Fibroblast of the aortic adventitia (primary cell): ENCODE measurements at places on chromosomes 7 and 10.

GRCh38 chr7:73801577-73801976 lies 29.2 kb upstream of the CLDN4 start:
- DNase-seq: no peak

GRCh38 chr10:98260350-98260749 lies 7.6 kb downstream of the LOXL4 start:
- DNase-seq: no peak

- DNase-seq: peak; percentile 67
These were observed 69.5 kb upstream of the ZNF438 start for GRCh38 chr10:31101123-31101522.

DNA sequence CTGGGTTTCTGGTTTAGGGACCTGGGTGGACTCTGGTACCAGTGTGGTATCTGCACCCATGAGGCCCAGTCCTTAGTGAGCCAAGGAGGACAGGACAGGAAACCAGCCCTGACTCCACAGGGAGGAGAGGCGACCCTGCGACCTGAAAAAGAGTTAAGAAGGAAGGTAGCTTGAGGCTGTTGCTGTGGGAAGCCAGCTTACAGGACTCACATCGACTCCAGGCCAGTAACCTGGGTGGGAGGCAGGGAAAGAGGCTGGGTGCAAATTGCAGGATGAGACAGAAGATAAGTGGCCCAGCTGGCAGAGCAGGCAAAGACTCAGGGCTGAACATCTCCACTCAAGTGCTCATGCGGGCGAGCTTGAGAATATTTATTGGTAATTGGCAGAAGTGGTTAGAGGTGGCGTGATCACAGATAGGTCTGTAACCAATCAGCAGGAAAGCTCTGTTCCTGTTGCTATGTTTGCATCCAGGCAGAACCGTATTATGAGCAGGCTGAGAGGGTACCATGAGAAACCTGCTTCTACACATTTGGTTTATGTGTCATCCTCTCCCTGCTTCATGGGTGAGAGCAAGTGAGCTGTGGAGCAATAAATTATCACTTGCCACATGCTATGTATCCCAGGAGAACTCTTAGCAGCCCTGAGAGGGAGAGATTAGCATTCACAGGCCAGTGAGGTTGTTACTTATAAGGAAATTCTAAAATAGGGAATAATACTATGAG lies 11.0 kb downstream of the TLL2 start:
- no peak for DNase-seq

GRCh38 chr7:10325395-10325794 lies 648.3 kb upstream of the PHF14 start:
- no peak for DNase-seq

GRCh38 chr7:106504645-106505044 lies 156.3 kb downstream of the CCDC71L start:
- peak; percentile 36 for DNase-seq

DNA sequence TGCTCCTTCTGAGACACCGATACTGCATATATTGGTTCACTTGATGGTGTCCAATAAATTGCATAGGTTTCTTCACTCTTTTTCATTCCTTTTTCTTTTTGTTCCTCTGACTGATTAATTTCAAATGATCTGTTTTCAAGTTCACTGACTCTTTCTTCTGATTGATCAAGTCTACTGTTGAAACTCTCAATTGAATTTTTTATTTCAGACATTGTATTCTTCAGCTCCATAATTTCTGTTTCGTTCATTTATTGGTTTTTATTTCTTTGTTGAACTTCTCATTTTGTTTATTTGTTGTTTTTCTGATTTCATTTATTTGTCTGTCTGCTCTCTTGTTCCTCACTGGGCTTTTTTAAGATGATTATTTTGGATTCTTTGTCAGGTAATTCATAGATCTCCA lies 13.6 kb downstream of the CASP7 start:
- DNase-seq: no peak

DNA sequence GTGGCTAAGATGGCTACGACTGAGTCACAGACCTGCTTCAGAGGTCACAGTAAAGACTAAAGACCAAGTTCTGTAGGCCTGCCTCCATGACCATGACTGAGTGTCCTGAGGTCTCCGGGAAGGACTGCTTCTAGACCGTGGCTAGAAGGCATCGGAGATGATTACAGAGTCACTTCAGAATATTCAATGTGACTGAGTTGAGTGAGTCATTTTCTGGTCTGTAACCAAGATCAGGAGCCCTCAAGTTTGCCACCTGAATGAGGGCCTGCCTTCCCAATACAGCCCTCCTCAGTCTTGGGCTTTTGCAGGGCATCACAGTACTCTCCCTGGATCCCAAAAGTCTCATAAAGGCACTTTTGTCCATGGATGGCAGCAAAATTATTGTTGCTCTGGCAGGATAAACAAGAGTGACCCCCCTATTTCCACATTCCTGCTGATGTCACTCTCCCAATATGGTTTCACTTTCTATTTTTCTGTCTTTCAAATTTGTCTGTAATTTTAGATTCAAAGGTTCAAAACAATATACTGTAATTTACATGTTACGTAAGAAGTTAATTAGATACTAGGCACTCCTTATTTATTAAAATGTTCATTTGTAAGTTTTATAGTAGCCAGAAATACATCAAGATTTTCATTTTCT lies 47.7 kb upstream of the ZNF92 start:
- no peak for DNase-seq

DNA sequence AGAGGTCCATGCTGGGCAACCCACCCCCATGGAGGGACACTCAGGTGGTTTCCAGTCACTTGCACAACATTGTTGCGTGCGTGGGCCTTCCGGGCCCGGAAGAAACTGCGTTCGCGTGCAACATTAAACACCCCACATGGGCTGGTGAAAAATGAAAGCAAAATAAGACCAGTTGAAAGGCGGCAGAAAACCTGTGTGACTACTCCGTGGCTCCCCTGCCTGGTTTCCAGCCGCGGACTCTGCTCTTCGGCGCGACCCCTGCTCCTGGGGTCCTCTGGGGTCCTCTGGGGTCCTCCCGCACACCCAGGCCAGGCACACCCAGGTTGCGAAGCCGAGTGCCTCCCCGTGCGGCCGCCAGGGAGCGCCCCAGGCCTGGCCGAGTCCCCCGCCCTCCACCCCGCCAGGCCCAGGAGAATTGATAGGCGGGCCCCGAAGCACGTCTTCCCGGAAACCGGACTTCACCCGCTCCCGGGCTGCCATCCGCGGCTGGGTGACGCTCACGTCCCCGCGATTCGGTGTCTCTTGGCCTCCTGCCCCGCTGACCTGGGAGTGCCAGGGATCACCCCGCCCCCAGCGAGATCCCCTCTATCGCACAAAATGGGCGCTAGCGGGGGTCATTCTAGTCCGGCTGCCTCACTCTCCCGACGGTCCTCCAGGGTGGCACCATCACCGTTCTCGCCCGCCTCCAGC lies 1.9 kb upstream of the SH2D4B start:
- DNase-seq: peak; percentile 5

GRCh38 chr7:147535701-147536111 lies 1054.9 kb upstream of the C7orf33 start:
- peak; percentile 28 for DNase-seq

GRCh38 chr10:98096316-98096715 lies 38.1 kb upstream of the R3HCC1L start:
- DNase-seq: no peak

DNA sequence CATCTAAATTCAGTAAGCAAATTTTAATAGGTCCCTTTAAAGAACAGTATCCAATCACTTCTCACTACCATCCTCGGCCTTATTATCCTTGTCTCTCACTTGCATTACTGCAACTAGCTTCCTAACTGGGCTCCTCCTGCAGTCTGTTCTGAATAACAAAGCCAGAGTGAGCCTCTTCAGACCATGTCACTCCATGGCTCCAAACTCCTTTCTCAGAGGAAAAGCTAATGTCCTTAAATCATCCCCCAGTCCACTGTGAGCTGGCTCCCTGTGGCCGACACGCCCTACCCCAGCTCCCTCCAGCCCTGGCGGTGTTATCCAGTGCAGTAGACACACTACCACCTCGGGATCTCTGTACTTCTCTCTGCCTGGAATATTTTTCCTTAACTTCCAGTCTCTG lies 80.0 kb downstream of the EPC1 start:
- no peak for DNase-seq

DNA sequence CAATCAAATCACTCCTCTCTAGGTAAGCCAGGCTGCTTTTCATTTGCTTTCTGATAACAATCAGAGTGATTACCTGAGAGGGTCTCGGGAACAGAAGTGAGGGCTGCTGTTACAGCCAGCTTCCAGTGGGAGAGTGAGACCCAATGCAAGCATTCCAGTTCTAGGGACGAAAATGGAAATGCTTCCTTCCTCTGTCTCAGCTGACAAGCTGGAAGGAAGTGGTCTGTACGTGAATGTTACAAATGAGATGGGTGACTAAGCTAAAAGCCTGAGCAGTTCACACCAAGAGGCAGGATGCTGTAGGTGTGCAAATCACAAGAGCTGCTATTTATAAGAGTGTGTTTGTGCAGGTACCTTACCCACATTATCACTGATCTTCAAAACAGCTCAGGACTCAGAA lies 772.4 kb downstream of the GRID1 start:
- no peak for DNase-seq

DNA sequence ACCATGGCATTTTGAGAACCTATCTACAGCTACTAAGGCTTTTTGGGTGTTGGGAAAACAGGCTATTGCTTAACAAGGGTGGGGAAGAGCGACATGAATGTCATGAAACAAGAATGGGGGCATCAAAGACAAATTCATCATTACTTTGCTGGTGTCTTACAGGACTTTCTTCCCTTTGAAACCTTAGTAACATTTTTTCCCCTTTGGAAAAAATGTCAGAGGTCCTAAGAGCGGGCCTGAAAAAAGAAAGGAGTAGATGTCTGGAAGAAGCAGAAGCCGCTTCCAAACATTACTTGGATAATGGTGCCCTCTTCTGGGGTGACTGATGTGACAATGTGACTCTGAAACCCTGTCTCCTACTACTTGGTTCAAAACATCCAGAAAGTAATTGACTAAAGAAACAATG lies 3.8 kb upstream of the DDX50 start:
- DNase-seq: peak; percentile 84

- DNase-seq: peak; percentile 86
These were observed 961.5 kb downstream of the KCNMA1 start for GRCh38 chr10:76675951-76676587.

- no peak for DNase-seq
These were observed 63.3 kb upstream of the NANOS1 start for GRCh38 chr10:118966076-118966849.

GRCh38 chr10:3484306-3485056 lies 300.5 kb downstream of the KLF6 start:
- no peak for DNase-seq

- DNase-seq: no peak
These were observed 16.2 kb downstream of the RAMP3 start for GRCh38 chr7:45173596-45174327.

DNA sequence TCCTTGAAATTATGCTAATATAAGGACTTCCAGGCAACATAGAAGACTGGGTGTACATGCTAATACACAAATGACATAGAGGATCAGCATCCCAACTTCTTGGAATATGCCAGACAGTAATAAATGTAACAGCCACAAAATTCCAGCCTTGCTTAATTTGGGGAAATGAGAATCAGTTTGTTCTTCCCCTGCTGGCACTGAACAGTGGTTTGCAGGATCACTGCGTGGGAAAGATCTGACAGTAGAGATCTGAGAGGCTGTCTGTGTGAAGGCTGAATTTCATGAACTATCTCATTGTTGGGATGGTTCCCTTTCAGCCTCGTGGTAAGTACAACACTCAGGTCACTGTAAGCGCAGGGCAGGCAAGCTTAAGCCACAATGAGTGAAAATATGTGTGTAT lies 1078.0 kb downstream of the LRMDA start:
- peak; percentile 28 for DNase-seq

GRCh38 chr7:106071999-106072714 lies 40.0 kb downstream of the SYPL1 start:
- DNase-seq: peak; percentile 24

GRCh38 chr10:116687633-116688032 lies 54.7 kb downstream of the HSPA12A start:
- no peak for DNase-seq

GRCh38 chr10:34538281-34538829 lies 276.7 kb downstream of the PARD3 start:
- no peak for DNase-seq

GRCh38 chr10:43970717-43971116 lies 322.0 kb upstream of the ZNF32 start:
- DNase-seq: no peak

- DNase-seq: no peak
These were observed 76.2 kb upstream of the ICA1 start for GRCh38 chr7:8338206-8338605.

GRCh38 chr7:105016068-105016708 lies 2.2 kb downstream of the KMT2E start:
- no peak for DNase-seq

- peak; percentile 13 for DNase-seq
These were observed 10.7 kb downstream of the HIP1 start for GRCh38 chr7:75727881-75728593.

DNA sequence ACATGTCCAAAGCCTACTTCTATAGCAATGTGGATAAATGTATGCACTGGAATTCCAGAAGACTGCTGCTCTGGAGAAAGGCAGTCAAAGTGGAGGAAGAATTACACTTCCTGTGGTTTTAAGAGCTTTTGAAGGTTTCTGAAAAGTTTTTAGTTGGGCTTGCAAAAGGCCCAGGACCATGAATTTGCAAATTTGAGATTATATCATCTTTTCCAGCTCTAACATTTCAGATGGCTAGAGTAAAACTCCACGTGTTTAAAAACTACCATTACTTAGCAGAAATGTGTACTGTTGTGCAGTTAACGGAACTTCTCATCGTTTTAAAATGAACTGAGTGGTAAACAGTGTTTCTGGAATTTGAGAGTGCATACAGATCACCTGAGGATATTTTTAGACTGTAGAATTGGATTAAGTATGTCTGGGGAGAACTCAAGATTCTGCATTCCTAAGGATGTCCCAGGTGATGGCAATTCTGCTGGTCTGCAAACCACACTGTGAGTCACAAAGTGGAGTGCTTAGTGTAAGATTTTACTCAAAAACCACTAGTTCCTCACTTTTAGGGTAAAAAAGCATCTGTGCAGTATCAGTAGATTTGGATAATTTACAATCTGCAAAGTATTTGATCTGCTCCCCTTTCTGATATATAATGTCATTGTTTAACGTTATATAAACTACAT lies 32.9 kb upstream of the CCDC71L start:
- no peak for DNase-seq

DNA sequence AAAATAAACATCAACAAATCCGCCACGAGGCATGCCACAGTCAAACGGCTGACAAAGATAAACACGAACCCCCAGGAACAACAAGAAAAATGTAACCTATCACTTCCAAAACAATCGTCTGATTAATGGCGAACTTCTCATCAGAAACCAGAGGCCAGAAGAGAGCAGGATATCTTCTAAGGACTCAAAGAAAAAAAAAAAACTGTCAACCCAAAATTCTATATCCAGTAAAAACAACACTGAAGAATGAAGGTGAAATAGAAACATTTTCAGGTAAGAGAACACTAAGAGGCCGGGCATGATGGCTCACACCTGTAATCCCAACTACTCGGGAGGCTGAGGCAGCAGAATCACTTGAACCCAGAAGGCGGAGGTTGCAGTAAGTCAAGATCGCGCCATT lies 54.3 kb downstream of the SLC29A4 start:
- no peak for DNase-seq

GRCh38 chr7:123966936-123967335 lies 41.9 kb downstream of the SPAM1 start:
- DNase-seq: peak; percentile 28

GRCh38 chr7:2894118-2894940 lies 50.2 kb upstream of the GNA12 start:
- DNase-seq: no peak

GRCh38 chr10:46068905-46069304 lies 22.8 kb upstream of the MSMB start:
- no peak for DNase-seq
